ENCODE measurements at places on chromosomes 16 and 17. TPM values are rescaled to one million over a fixed set of nuclear protein-coding genes. Genes with fewer than 3 reads are reported as not detected.

DNA sequence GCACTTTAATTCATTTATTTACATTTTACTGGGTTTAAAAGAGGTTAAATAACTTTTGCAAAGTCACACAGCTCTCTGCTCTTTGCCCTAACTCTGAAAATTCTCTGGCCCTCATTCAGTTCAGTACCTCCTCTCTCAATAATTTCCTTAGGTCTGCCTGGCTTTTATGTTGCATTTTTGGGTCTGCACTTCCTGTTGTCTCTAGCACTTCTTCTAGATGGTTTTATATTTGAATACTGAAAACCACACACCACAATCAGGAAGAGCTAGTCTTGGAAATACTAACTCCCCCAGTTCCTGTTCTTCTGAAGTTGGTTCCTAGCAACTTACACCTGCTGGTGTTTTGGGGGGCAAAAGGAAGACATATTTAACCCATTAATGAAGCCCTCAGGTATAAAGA, 577.9 kb downstream of the HS3ST4 start:
- no peak for ATAC-seq

GRCh38 chr16:56607109-56607618, 1.2 kb upstream of the MT2A start:
- no peak for ATAC-seq

DNA sequence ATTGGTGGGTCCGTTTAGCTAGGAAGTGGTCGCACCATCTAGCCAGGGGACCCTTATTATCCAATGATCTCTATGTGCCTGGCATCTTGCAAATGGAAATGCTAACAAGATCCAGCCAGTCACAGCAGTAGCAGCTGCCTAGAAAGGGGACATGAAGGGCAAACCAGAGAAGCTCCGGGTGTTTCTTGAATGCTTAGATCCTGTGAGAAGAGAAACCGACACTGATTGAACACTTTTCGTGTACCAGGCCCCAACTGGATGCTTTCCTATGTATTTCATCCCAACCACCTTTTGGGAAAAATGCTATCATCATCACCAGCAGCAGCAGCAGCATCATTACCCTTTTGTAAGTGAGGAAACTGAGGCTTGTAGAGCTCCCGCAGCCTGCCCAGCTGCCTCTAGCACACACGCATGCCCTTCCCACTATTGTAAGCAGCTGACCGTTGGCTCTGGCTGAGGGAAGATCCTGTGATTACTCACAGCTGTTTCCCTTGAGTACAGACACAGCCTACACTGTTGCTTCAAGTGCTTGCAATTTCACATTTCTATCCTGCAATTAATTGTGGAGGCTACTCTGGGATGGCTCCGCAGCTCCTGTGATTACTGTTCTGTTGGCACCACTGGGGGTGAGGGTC, 180.7 kb upstream of the CACNG5 start:
- ATAC-seq = no peak

The DHRS7C gene
- total RNA-seq = not detected

DNA sequence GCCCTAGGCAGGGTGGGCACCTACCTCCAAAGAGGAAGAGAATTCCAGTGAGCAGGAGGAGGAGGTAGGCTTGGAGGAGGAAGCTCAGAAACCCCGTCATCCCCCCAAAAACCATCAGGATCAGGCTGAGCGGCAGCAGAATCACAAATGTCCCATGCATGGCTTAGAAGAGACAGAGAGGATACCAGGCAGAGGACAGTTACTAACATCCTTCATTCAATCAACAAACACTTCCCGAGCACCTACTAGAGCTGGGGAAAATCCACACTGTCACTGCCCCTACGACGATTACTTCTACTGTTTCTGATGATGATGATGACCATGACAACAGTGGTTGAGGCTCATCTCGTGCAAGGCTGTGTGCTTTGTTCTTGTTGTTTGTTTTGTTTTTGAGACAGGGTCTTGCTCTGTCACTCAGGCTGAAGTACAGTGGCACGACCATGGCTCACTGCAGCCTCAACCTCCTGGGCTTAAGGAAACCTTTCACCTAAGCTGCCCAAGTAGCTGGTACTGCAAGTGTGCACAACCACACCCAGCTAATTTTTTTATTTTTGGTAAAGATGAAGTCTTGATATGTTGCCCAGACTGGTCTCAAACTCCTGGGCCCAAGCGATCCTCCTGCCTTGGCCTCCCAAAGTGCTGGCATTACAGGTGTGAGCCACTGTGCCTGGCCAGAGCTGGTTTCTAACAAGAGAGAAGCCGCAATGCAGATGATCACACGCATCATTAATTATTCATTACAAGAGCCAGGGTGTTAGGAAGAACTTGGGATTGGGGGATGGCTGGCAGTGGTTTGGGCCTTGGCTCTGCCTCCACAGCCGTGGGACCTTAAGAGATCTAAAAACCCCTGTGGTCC, 18.0 kb downstream of the TMEM114 start:
- no peak for ATAC-seq
